Urinary bladder (tissue), 4 donors: ENCODE measurements at places on chromosomes 4 and X. TPM values are rescaled to one million over a fixed set of nuclear protein-coding genes. Genes with fewer than 3 reads are reported as not detected.

DNA sequence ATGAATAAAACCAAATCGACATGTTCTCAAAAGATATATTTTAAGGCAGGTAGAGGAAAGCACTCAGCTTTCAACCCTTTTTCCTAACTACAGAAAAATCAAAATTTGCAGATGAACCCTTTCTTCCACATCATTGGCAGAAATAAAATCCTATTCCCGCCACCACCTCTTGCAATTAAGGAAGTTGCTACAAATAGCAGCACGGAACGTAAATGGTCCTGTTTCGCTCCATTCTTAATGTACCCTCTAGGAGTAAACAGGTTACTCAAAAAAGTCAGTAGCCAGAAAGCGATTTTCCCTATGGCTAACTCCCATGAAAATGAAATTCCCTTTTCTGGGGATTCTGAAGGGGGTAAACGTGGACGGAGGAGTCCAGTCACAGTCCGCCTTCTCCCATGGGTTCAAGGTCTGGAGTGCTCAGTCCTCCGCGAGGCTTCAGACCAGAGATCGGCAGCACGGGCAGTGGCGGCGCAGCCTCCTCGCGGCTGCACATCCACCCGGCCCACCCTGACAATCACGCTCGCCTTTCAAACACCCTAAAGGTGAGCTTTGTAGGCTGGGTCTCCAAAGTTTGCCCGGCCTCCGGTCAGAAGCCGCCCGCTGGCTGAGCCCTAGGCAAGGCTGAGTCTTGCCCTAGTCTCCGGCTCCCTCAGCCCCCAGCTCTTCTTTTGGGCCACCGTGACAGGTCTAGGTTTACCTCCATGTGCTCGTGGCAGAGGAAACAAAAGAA is 1.8 kb downstream of the ATP11C start:
- DNase-seq, result no peak

DNA sequence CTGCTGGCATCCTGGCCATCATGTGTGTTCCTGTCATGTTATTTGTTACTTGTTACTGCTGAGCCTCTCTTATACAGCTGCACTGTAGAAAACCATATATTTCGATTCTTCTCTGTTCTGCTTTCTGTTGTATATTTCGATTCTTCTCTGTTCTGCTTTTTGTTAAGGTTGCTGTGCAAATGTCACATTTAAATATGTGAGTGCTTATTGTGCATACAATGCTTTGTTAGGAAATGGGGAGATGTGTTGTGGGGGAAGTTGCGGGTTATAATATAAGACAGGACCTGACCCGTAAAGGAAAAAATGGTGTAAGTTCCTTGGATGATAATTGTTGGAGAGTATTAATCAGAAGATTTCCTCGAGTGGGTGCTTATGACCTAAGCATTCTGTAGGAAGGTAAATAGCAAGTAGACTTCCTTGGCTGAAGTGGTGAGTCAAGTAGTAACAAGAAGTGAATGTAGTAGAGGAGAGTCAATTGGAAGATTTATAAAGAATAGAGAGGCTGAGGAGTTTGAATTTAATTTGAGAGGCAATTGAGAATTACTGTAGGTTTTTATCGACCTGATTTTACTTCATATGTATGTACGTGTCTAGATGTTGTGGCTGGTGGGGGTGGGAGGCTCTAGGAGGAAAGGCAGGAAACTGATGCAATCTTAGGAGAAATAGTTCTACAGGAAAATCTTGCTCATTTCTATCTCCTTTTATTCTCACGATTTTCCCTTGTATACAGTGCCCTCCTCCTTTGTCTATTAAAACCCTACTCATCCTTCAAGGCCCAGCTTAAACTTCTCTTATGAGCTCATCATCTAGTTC is 8.5 kb downstream of the OGT start:
- DNase-seq, result no peak

- no peak for DNase-seq
Measured at GRCh38 chrX:134718966-134719317, 60.7 kb upstream of the PLAC1 start.

GRCh38 chr4:83510442-83510841 is 25.5 kb upstream of the GPAT3 start:
- DNase-seq, result no peak

GRCh38 chr4:140781596-140781995 is 25.4 kb upstream of the TBC1D9 start:
- no peak for DNase-seq

- no peak for DNase-seq
Measured at GRCh38 chrX:21373637-21374162, 518 bp upstream of the CNKSR2 start.

GRCh38 chr4:145796346-145796745 is 116.4 kb downstream of the C4orf51 start:
- no peak for DNase-seq

DNA sequence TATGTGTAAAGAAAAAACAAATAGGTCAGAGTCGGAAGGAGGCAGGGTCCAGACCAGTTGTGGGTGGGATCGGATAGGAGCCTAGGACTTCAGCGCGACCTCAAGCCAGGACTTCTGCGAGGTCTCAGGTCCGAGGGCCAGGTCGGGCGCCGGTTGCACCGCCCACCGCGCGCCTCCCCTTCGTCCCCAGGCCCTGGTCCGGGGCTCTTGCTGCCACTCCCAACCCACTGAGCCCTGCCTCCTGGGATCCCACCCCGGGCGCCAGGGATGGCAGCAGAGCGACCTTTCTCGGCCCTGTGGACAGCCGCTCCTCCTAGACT is 12.3 kb downstream of the PITX2 start:
- DNase-seq, result no peak

GRCh38 chrX:105347373-105347772 is 126.9 kb upstream of the TEX13A start:
- DNase-seq, result no peak

DNA sequence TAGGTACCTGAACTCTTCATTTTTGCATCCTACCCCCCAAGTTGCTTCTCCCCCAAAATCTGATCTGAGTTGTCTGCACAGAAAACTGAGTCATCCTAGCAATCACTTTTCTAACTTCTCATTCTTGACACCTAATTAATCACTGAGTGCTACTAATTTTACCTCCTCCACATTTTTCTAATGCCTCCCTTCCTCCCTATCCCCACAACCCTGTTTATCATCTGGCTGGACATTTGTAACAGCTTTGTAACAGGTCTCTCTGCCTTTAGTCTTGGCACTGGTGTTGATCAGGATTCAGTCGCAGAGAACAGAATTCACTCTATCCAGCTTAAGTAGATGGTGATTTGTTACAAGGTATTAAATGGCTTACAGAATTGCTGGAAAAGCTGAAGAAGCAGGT is 303.9 kb upstream of the GATB start:
- no peak for DNase-seq

- DNase-seq, result no peak
Measured at GRCh38 chr4:20422398-20422797, 170.7 kb downstream of the SLIT2 start.

- DNase-seq, result no peak
Measured at GRCh38 chrX:116399681-116400080, 36.7 kb upstream of the SLC6A14 start.

Gene CT45A3
- polyA plus RNA-seq, result not detected

Gene ZNF711
- 7.4 TPM for polyA plus RNA-seq

Gene CCNB3
- 0.10 TPM for polyA plus RNA-seq

Gene RTL9
- polyA plus RNA-seq, result 0.10 TPM
